Activated naive CD8-positive, alpha-beta T cell treated with anti-CD3 and anti-CD28 coated beads, Interleukin-2, amount 10 ng/mL, durations not matched to agents 7 days and 5 days (primary cell): ENCODE measurements at places on chromosomes 7 and 10.

DNA sequence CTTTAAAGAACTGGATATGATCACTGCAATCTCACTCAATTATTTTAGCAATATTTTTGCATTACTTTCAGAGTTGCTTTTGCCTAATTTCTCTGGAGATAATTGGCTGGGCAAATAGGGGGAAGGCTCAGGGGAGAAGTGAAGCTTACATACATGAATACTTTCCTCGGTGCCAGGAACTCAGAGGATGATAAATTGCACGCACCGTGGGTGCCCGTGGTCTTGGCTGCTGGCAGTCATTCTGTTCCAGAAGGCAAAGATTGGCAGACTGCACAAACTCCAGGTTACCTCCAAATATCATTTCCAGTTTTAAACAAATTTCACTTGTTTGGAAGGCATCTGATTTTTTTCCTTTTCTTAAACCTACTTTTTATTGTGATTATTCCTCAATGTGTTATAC, 197.8 kb upstream of the TMEM72 start:
- no peak overlapping the region for H3K4me3 ChIP-seq
- DNase-seq, result no peak
- no peak overlapping the region for H3K27ac ChIP-seq
- no peaks in the 10 kb centered on the region for H3K36me3 ChIP-seq

GRCh38 chr7:105635197-105635596, 53.9 kb upstream of the EFCAB10 start:
- no peaks in the 10 kb centered on the region for H3K36me3 ChIP-seq
- H3K27ac ChIP-seq, result no peak overlapping the region
- DNase-seq, result no peak
- no peaks in the 10 kb centered on the region for H3K4me1 ChIP-seq
- H3K27me3 ChIP-seq, result no peaks in the 10 kb centered on the region
- H3K4me3 ChIP-seq, result no peak overlapping the region

DNA sequence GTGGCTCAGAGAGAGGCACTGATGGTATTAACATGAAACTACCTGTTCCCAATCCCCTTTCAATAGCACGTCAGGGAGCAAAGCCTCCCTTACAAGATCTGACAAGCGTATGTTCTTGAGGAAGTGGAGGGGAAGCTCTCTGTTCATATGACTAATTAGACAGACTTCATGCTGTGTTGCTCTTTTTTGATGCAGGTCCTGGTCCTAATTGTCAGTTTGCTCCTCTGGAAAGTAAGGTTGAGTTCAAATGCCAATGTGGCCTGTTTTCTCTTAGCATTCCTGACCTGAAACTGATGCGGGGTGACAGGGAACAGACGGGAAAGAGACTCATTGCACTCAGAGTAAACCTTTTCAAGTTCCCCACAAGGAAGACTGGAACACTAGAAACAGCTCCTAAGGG, 27.0 kb upstream of the TBX20 start:
- peaks cover 5% of the 10 kb centered on the region for H3K27me3 ChIP-seq
- DNase-seq, result no peak
- H3K4me1 ChIP-seq, result no peaks in the 10 kb centered on the region

DNA sequence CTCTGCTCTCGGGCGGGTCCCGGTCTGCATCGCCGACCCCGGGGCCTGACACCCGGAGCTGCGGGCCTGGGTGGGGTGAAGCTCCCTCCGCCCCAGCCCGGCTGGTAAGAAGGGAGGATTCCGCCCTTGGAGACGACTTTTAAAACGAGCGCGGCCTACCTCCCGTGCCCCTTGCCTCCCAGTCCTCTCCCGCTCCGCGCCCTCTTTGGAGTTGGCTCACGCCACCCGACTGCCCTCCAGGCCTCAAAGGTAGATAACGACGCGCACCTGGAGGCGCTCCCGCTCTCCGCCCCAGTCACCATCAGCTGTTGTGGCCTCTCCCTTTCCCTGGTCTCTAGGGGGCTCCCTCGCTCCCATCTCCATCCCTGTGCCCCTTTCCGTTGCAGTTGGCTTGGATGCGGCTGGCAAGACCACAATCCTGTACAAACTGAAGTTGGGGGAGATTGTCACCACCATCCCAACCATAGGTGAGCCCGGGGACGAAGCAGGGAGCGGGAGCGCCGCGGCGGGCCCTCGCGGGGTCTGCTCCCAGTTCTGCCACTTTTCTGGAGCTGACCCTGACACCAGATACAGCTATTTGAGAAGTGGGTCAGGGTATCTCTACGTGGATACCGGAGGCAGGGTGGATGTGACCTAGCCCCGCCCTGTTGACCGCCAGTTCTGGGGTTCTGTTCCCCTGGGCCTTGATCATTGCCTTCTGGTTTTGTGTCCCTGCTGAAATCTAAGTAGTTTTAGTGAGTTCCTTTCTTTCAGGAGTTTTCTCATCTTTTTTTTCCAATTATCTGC, 679 bp downstream of the ARF5 start:
- peaks cover 2% of the 10 kb centered on the region for H3K27me3 ChIP-seq
- H3K27ac ChIP-seq, result peak overlapping the region; percentile 92
- H3K4me1 ChIP-seq, result peaks cover 24% of the 10 kb centered on the region

DNA sequence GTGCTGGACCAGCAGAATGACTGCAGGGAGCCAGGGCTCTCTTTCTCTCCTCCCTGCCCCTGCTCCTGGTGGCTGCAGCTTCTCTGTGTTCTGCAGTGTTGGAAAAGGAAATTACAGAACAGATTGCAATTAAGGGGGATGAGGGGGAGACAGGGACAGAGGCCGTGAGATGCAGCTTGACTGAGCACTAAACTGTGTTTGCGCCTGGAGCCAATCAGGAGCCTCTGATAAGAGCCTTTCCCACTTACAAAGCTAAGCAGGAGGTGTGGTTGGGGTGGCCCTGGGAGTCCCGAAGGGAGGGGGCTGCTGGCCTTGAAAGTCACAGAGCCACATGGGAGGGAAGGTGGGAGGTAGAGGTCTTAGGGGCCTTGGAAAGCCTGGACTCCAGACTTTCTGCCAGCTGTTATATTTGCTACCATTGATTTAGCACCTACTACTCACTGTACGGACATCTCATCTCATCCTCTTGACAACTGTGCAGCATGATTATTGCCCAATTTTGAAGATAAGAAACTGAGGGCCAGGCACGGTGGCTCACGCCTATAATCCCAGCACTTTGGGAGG, 26.7 kb downstream of the TRIM8 start:
- no peak for DNase-seq
- H3K27me3 ChIP-seq, result no peaks in the 10 kb centered on the region
- no peaks in the 10 kb centered on the region for H3K36me3 ChIP-seq
- no peak overlapping the region for H3K27ac ChIP-seq
- no peak overlapping the region for H3K4me3 ChIP-seq
- peaks cover 38% of the 10 kb centered on the region for H3K4me1 ChIP-seq

GRCh38 chr7:129471402-129471827, 30.9 kb upstream of the SMKR1 start:
- H3K27me3 ChIP-seq, result no peaks in the 10 kb centered on the region
- DNase-seq, result no peak
- H3K4me3 ChIP-seq, result no peak overlapping the region
- no peak overlapping the region for H3K27ac ChIP-seq
- peaks cover 6% of the 10 kb centered on the region for H3K4me1 ChIP-seq

- no peak overlapping the region for H3K4me3 ChIP-seq
- peaks cover 18% of the 10 kb centered on the region for H3K27me3 ChIP-seq
- DNase-seq, result peak; percentile 15
- no peak overlapping the region for H3K27ac ChIP-seq
Observed at GRCh38 chr10:5502571-5503476, 3.5 kb upstream of the CALML5 start.

DNA sequence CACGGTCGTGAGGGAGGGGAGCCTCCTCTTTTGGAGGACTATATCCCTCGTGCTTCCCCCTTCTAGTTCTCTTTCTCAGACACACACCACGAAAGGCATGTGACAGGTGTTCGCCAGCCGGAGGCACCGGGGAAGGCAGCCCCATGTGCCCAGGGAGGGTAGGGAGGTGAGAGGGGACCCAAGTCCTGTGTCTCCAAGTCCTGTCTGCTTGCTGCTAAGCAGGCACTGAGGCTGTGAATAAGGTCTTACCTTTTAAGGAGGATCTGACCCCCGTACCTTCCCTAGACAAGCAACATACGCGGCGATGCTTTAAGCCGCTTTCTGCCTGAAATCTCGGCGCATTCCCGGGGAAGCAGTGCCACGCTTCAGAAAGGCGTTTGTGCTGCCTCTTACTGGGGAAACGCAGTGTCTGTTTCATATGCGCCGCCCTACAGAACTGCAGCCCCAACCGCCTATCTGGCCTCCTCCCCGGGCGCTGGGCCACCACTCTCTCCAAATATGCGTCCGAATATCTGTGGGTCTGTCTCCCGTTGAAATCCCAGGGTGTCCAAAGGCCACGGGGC, 770 bp downstream of the PLXNA4 start:
- peaks cover 40% of the 10 kb centered on the region for H3K4me1 ChIP-seq
- peak overlapping the region; percentile 91 for H3K4me3 ChIP-seq
- peak; percentile 64 for DNase-seq
- H3K27me3 ChIP-seq, result peaks cover 80% of the 10 kb centered on the region
- H3K36me3 ChIP-seq, result peaks cover 26% of the 10 kb centered on the region
- peak overlapping the region; percentile 11 for H3K27ac ChIP-seq

DNA sequence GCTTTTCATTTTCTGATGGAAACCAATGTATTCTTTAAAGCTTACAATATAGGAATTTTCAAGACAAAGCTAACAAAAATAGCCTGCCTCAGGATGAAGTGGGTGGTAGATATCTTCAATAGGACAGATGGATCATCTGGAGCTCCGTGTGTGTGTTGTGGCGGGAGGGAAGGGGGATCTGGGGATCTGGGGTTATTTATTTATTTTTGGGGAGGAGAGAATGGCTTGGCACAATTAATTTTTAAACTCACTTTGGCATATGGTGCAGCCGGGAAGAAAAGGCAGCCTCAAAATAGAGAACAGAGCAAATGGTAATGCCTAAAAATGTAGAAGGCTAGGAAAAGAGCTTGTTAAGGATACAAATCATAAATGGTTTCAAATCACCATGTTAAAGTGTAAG, 11.6 kb upstream of the ABLIM1 start:
- no peaks in the 10 kb centered on the region for H3K4me1 ChIP-seq
- no peak overlapping the region for H3K4me3 ChIP-seq

DNA sequence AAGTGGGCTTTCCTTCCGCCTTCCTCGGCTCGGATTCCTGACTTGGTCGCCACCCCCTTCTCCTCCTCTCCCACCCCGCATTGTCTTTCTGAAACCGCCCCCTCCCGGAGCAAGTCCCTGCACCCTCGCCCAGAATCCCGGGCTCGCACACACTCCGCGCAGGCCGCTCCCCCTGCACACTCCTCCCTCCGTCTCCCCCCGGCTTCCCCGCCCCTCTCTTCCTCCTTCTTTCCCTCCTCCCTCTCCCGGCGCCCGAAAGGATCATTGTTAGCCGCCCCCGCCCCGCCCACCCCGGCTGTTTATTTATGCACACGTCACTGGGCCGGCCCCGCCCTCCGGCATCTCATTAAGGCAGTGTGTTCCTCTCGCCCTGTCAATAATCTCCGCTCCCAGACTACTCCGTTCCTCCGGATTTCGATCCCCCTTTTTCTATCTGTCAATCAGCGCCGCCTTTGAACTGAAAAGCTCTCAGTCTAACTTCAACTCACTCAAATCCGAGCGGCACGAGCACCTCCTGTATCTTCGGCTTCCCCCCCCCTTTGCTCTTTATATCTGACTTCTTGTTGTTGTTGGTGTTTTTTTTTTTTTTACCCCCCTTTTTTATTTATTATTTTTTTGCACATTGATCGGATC, at the start of gene TCF7L2:
TCF7L2 (plus strand) TSS at position 373 of the 633 bp plus-strand sequence. CDS start 510 bp downstream, outside the sequence.
- H3K4me3 ChIP-seq, result peak within 1 kb of the TSS; percentile 92
- no peaks in the 10 kb centered on the region for H3K36me3 ChIP-seq
- peak; percentile 53 for DNase-seq
- peaks cover 64% of the 10 kb centered on the region for H3K27me3 ChIP-seq

DNA sequence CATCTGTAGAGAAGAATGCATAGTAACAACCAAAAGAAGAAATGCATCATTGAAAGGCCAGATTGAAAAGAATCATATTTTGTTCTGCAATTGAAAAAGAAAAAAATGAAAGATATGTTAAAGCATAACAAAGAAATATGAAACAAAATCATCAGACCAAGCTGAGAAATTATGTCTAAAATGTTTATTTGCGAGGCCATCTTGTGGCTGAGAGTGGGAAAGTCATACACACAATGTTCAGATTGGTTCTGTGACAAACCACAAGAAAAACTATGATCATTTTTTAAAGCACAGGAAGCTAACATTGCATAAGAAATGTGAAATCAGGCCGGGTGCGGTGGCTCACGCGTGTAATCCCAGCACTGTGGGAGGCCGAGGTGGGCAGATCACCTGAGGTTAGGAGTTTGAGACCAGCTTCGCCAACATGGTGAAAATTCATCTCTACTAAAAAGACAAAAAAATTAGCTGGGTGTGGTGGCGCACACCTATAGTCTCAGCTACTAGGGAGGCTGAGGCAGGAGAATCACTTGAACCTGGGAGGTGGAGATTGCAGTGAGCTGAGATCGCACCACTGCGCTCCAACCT, 36.6 kb downstream of the ABCB5 start:
- H3K27me3 ChIP-seq, result no peaks in the 10 kb centered on the region
- no peak overlapping the region for H3K4me3 ChIP-seq
- no peaks in the 10 kb centered on the region for H3K36me3 ChIP-seq
- H3K27ac ChIP-seq, result no peak overlapping the region

DNA sequence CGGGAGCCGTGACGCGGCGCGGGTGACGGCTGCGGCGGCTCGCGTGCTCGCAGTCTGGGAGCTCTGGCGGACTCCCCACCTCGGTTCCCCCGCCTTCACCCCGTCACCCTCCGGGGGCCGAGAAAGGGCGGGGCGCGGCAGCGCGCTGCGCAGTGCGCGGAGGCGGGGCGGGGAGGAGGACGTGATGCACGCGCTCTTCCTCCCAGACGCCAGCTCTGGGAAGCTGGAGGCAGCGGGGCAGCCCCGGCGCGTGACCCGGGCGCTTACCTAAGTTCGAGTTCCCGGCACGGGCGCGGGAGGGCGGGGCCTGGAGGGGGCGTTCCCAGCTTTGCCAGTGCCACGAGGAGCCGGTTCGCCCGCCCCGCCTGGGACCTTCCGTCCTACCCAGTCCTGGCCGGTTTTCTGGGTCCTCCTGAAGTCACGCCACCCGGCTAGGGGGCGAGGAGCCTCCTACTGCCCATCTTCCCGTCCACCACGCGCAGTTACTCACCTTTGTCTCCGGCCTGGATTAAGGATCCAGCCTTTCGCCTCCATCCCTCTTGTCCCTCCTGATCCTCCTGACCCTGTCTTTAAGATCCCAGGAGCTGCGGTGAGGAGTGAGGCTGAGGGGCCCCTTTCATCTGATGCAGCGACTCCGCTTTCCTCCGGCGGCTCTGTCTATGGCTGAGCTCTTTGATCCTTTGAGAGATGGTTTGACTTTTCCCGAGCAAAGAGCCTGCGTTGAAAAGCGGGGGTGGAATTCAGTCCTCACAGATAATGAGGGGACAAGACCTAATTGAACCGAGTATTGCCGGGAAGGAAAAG, 470 bp upstream of the NAMPT start:
- no peaks in the 10 kb centered on the region for H3K27me3 ChIP-seq
- H3K4me1 ChIP-seq, result peaks cover 31% of the 10 kb centered on the region
- H3K27ac ChIP-seq, result peak overlapping the region; percentile 99
